Naive thymus-derived CD8-positive, alpha-beta T cell (primary cell): ENCODE measurements at places on chromosomes 12 and 14. TPM values are rescaled to one million over a fixed set of nuclear protein-coding genes. Genes with fewer than 3 reads are reported as not detected.

Gene LRRK2
- not detected for polyA plus RNA-seq

Gene CLEC4D
- polyA plus RNA-seq: not detected

Gene GPR84
- not detected for polyA plus RNA-seq

Gene MYO1H
- polyA plus RNA-seq: not detected

Gene RNASE1
- polyA plus RNA-seq: not detected

Gene P2RX2
- not detected for polyA plus RNA-seq

Gene KITLG
- polyA plus RNA-seq: not detected

DNA sequence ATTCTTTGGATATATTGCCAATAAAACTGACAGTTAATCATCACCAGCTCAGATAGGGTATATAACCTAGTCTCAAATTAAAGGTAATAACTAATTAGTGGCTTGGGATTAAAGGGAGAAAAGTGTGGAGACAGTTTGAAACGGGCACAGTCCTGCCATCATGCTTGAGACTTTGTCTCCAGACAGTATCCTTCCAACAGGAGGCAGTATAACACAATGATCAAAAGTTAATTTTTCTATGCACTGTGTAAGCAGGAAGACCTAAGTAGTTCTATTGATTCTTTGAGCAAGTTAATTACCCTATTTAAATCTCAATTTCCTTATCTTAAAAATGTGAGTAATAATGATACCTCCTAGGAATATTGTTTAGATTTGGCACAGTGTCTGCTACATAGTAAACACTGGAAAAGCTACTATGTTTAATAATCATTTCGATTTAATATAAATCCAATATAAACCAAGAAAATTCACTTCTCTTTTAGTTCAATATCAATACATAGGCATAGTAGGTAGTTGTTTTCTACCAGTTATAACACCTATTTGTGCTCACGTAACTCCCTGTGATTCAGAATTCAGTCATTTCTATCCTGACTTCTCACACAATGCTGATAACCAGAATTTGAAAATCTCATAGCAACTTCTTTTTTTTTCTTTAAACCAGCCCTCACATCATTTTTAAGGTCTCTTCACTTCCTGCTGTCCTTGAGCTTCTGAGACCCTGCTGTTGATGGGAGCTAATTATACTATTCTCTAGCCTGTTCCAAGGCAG is 53.7 kb downstream of the GALNT4 start:
- peak; percentile 57 for DNase-seq

GRCh38 chr12:81354327-81354932 is 276.6 kb downstream of the ACSS3 start:
- DNase-seq: no peak

- no peak for DNase-seq
Measured at GRCh38 chr14:102170061-102170460, 30.4 kb downstream of the WDR20 start.

DNA sequence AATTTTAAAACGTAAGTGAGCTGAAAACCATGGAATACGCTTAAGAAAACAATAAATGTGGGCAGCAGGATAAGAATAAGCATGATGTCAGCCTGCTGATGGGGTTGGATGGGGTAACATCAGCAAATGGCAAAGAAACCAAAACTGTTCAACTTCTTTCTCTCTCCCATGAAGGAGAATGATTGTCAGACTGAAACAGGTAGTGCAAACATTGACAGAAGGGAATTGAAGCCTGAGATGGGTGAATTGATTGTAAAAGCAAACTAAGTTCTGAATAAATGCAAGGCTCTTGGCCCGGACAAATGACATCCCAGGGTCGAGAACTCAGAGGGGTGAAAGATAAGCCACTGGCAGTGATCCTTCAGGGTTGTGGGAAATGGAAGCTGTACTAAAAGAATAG is 182.6 kb downstream of the ETV6 start:
- DNase-seq: no peak
